HTR-8/SVneo (cell line): ENCODE measurements at places on chromosomes 7 and 10.

GRCh38 chr10:104309980-104310978, 28.0 kb downstream of the ITPRIP start:
- no peak for DNase-seq

- DNase-seq, result no peak
These were observed 344.5 kb downstream of the RPS24 start for GRCh38 chr10:78378192-78378591.

- no peak for DNase-seq
These were observed 195.5 kb downstream of the CREB5 start for GRCh38 chr7:28607855-28608193.

GRCh38 chr10:5284311-5285057, 80.3 kb upstream of the UCN3 start:
- no peak for DNase-seq
